IMR-90 (cell line): ENCODE measurements at places on chromosomes 2 and 18.

GRCh38 chr2:12839339-12839738, 122.6 kb downstream of the TRIB2 start:
- no peak overlapping the region for H3K4me3 ChIP-seq
- no peaks in the 10 kb centered on the region for H3K36me3 ChIP-seq
- H3K27me3 ChIP-seq, result no peaks in the 10 kb centered on the region
- H3K4me1 ChIP-seq, result 0 out of 2 replicates have a peak, but pooled peaks cover under 1% of the 10 kb centered on the region
- DNase-seq, result no peak
- no peak overlapping the region for H3K27ac ChIP-seq

DNA sequence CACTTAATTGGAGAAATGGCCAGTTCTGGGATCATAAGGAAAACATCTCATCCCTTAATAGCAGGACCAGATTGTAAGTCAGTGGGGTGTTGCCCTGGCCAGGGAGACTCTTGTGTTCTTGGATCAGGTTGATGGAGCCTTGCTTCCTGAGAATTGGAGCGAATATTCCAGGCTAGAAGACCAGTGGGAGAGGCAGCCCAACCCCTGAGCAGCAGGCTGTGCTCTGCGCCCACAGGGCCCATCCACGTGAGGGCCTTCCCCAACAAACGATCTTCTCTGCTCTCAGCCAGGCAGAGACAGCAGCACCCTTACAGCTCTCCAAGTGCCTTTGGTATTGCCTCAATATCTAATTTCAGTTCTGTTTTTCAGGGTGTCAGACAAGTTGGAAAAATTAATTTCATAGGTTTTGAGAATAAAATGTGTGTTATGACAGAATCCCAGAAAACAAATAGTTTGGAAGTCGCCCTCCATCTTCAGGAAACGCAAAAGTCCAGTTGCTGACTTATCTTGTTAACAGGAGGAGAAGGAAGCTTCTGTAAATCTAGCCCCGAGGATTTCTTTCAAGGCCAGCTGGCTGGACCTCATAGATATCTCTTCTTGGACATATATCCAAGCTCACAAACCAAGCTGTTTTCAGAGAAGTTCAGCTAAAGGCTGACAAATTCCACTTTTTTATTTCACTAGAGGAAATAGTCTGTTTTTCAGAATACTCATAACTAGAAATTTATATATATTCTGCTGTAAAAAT, 105.5 kb downstream of the COPS8 start:
- no peak overlapping the region for H3K4me3 ChIP-seq
- no peaks in the 10 kb centered on the region for H3K36me3 ChIP-seq
- H3K27me3 ChIP-seq, result no peaks in the 10 kb centered on the region
- H3K27ac ChIP-seq, result peak overlapping the region; percentile 59; the same call in 1 of the 2 replicates
- no peak for DNase-seq
- H3K4me1 ChIP-seq, result peaks cover 17% of the 10 kb centered on the region

- no peak overlapping the region; the same call in 1 of the 2 replicates for H3K27ac ChIP-seq
- peak overlapping the region; percentile 60 for H3K4me3 ChIP-seq
- DNase-seq, result no peak
- H3K27me3 ChIP-seq, result no peaks in the 10 kb centered on the region
- no peaks in the 10 kb centered on the region for H3K36me3 ChIP-seq
- peaks cover 8% of the 10 kb centered on the region; the same call in 1 of the 2 replicates for H3K4me1 ChIP-seq
These were observed 1.4 kb downstream of the DNMT3A start for GRCh38 chr2:25340181-25340921.

DNA sequence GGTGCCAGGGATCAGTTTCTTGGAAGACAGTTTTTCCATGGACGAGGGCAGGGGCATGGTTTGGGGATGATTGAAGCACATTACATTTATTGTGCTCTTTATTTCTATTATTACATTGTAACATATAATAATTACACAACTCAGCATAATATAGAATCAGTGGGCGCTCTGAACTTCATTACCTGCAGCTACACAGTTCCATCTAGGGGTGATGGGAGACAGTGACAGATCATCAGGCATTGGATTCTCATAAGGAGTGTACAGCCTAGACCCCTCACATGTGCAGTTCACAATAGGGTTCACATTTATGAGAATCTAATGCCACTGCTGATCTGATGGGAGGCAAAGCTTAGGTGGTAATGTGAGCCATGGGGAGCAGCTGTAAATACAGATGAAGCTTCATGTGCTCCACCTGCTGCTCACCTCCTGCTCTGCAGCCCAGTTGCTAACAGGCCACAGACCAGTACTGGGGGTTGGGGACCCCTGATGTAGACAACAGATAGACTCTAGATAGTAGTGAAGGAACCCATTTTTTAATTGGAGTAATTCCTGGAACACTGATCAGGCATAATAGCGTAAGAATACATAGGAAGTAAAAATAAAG, 41.5 kb upstream of the MC4R start:
- H3K4me1 ChIP-seq, result no peaks in the 10 kb centered on the region
- H3K27ac ChIP-seq, result no peak overlapping the region
- H3K27me3 ChIP-seq, result no peaks in the 10 kb centered on the region
- H3K4me3 ChIP-seq, result no peak overlapping the region
- peak; percentile 7 for DNase-seq

DNA sequence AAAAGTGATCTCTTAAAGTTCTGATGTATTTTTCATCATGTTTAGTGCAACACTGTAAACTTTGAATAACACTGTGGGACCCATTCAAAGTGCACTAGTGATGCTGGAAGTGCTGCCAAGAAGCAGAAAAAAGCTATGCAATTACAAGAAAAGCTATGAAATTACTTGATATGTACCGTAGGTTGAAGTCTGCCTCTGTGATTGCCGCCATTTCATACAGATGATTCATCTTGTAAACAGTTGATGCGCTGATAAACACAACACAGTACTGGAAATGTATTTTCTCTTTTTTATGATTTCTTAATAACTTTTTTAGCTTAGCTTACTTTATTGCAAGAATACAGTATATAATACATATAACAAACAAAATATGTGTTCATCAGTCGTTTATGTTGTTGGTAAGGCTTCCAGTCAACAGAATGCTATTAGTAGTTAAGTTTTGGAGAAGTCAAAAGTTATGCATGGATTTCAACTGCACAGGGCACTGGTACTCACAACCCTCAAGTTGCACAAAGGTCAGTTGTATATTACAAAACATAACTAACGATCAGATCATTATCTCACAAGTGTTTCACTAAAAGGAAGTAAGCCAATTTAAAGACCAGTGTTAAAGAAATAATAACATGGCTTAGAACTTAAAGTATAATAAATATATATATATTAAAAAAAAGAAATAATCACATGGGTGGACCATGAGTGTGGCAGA, 82.0 kb downstream of the SGPP2 start:
- H3K4me1 ChIP-seq, result no peaks in the 10 kb centered on the region
- H3K27ac ChIP-seq, result no peak overlapping the region
- no peak for DNase-seq
- no peak overlapping the region for H3K4me3 ChIP-seq

DNA sequence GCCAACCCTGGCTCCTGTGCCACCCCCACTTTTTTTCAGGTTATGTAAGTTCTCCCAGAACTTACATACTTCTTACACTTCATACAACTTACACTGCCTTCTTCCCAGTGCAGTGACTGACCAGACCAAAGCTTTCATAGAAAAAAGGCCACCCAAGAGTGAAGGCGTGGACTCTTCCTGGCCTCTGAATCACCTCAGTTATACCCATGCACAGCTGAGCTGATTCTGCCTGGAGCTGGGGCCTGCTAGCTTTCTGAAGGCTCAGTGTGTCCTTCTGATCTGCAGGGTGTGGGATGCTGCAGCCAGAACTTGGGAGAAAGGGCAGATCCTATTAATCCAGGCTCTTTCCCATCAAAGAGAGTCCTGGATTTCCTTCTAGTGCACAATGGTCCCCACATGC, 216.1 kb downstream of the TTC32 start:
- H3K27ac ChIP-seq, result no peak overlapping the region
- H3K27me3 ChIP-seq, result peaks cover 2% of the 10 kb centered on the region
- no peak for DNase-seq

GRCh38 chr18:7902399-7902839, 335.3 kb downstream of the PTPRM start:
- H3K27ac ChIP-seq, result peak overlapping the region; percentile 35; the same call in 1 of the 2 replicates
- DNase-seq, result peak; percentile 99
- no peaks in the 10 kb centered on the region for H3K27me3 ChIP-seq
- H3K36me3 ChIP-seq, result peaks cover under 1% of the 10 kb centered on the region; the same call in 1 of the 2 replicates
- H3K4me1 ChIP-seq, result peaks cover 20% of the 10 kb centered on the region

DNA sequence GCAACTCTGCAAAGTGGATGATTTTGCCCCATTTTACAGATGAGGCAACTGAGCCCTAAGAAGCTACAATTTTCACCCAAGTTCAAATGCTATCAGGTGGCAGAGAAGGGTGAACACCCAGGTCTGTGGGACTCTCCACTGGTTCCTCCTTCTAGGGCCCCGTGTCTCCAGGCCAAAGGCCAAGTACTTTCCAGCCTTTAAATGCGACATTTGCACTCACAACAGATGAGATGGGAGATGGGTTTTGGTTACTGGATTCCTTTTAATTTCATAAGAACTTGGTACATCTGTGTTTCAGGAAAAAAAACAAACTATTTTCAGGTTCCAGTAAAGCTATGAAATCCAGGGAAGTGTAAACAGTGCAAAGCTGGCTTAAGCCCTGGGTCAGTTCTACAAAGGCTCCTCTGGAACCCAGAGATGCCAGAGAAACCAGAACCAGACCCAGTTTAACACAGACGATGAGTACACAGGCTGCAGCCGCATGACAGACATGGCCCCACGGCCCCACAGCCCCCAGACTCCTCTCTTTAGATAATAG, 361.7 kb downstream of the ANAPC1 start:
- H3K4me1 ChIP-seq, result peaks cover 24% of the 10 kb centered on the region
- H3K4me3 ChIP-seq, result no peak overlapping the region
- peak; percentile 81 for DNase-seq

- H3K27ac ChIP-seq, result no peak overlapping the region
- H3K4me3 ChIP-seq, result no peak overlapping the region
- H3K36me3 ChIP-seq, result no peaks in the 10 kb centered on the region
- no peaks in the 10 kb centered on the region for H3K27me3 ChIP-seq
- H3K4me1 ChIP-seq, result no peaks in the 10 kb centered on the region
These were observed 192.8 kb upstream of the SALL3 start for GRCh38 chr18:78786776-78787175.

DNA sequence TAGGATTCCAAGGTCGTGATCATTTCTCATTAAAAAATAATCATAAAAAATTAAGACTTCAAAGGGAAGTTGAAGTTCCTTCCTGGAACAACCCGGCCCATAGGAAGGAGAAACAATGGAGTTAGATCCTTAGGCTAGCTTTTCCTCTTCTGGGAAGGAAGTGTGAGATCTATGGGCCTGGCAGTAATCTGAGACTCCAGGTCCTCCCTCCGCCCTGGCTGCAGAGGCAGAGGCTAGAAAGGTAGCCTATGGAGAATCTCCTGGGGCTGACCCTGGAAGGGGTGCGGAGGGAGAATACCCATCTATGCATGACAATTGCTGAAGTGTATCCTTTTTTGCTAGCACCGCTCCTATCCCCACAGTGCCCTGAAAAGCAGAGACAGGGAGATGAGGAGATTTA, 37.9 kb downstream of the TRIB2 start:
- H3K36me3 ChIP-seq, result no peaks in the 10 kb centered on the region
- no peak overlapping the region for H3K4me3 ChIP-seq
- H3K27ac ChIP-seq, result no peak overlapping the region

DNA sequence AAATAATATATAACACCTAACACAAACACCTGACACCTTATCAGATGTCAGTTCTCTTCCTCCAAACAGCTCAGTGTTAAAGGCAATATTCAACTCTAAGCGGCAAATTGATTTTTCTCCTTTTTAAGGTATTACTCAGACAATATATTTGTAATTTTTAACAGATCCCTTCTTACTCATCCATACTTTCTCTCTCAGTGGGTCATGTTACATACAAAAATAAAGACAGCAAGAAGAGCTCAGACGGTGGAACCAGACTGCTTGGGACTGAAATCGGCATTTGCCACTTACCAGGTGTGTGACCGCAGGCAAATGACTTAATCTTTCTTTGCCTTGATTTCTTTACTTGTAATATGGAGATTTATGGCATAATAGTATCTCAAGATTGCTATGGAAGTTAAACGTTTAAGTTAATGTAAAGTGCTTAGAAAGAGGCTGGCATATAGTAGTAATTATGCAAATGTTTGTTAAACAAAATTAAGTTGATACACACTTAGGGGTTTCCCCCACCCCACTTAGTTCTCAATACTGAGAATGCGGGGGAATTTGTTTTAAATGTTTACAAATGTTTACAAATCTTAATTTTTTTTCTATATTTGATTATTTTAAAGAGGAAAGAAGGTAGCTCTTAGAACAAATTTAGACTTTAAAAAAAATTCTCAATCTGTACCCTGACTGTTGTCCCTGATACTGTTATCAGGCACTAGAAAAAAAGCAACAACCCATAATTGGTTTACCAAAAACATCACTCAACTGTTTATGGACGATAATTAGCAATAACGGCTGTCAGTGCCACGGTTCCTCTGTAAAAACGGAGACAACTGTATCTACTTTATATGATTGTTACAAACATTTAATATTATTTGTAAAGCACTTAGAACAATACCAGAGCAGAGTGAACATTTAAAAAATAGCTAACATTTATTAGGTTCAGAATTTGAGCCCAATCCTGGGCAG, 25.6 kb downstream of the MAP3K2 start:
- H3K4me1 ChIP-seq, result peaks cover 8% of the 10 kb centered on the region
- H3K27ac ChIP-seq, result no peak overlapping the region
- no peaks in the 10 kb centered on the region for H3K36me3 ChIP-seq
- no peak overlapping the region for H3K4me3 ChIP-seq
- H3K27me3 ChIP-seq, result no peaks in the 10 kb centered on the region
- peak; percentile 64 for DNase-seq

- no peaks in the 10 kb centered on the region for H3K36me3 ChIP-seq
- H3K27me3 ChIP-seq, result no peaks in the 10 kb centered on the region
- DNase-seq, result peak; percentile 44
- no peaks in the 10 kb centered on the region for H3K4me1 ChIP-seq
- H3K27ac ChIP-seq, result no peak overlapping the region
These were observed 110.2 kb downstream of the BARD1 start for GRCh38 chr2:214699236-214699635.

- H3K36me3 ChIP-seq, result no peaks in the 10 kb centered on the region
- peak overlapping the region; percentile 24; the same call in 1 of the 2 replicates for H3K4me3 ChIP-seq
- DNase-seq, result peak; percentile 70
- H3K27me3 ChIP-seq, result no peaks in the 10 kb centered on the region
These were observed 50.8 kb downstream of the PTPRM start for GRCh38 chr18:7617738-7618422.

DNA sequence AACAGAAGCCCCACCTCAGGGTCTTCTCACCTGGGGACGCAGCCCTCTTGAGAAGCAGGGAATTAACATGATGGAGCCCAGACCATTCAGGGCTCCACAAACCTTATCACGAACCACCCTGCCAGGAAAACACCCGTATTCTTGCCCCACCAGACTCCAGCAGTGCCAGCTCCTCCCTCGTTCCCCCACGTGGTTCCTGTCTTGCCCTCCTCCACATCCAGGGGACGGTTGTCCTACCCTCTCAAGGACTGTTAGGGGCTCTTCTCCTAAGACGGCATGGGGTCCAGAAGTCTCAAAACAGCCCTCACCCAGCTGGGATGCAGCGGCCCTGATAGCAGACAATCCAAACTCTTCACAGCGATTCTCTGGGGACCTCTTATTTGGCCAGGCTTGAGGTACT, 372.2 kb upstream of the HS6ST1 start:
- H3K27ac ChIP-seq, result no peak overlapping the region
- peaks cover 29% of the 10 kb centered on the region for H3K27me3 ChIP-seq
- H3K36me3 ChIP-seq, result no peaks in the 10 kb centered on the region

- peak; percentile 16 for DNase-seq
- no peak overlapping the region; the same call in 1 of the 2 replicates for H3K27ac ChIP-seq
- H3K27me3 ChIP-seq, result no peaks in the 10 kb centered on the region
These were observed 858 bp downstream of the POLR1B start for GRCh38 chr2:112542984-112543661.

GRCh38 chr18:31555971-31556747, 35.5 kb upstream of the TTR start:
- H3K27me3 ChIP-seq, result no peaks in the 10 kb centered on the region
- H3K27ac ChIP-seq, result no peak overlapping the region
- H3K4me3 ChIP-seq, result no peak overlapping the region

- H3K27me3 ChIP-seq, result no peaks in the 10 kb centered on the region
- no peak overlapping the region for H3K4me3 ChIP-seq
- no peaks in the 10 kb centered on the region for H3K4me1 ChIP-seq
- DNase-seq, result no peak
These were observed 123.9 kb upstream of the SULT1C3 start for GRCh38 chr2:108115868-108116267.
